ENCODE measurements at places on chromosomes 11 and 22.

DNA sequence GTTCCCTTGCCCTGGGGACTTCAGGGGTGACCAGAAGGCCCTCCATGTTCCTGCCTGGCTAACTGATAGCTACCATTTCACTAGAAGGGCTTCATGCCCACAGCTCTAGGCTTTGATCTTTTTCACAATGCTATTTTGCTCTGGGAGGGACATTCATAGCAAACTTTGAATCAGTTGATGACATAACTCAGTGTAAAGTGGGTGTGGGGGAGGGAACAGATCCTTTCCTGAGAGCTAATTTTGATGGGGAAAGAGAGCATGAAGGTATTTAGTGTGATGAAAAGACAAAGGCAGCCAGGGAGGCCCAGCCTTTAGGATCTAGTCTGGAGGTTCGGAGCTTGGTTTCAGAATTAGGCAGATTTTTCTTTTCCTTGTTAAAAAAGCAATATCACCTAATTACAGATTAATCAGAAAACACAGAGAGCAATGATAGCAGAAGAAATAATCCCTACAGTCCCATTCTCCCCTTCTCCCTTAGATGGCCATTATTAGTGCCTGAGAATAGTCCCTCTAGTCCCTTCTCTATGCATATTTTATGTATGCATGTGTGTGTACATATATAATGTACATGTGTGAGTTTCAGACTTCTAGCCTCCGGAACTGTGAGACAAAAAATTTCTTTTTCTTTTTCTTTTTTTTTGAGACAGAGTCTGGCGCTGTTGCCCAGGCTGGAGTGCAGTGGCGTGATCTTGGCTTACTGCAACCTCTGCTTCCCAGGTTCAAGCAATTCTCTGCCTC, 46.9 kb downstream of the YWHAH start:
- DNase-seq: no peak

GRCh38 chr11:114314096-114314495, 17.9 kb downstream of the NNMT start:
- DNase-seq: no peak

GRCh38 chr11:9923280-9923679, 259.4 kb downstream of the SWAP70 start:
- DNase-seq: no peak

DNA sequence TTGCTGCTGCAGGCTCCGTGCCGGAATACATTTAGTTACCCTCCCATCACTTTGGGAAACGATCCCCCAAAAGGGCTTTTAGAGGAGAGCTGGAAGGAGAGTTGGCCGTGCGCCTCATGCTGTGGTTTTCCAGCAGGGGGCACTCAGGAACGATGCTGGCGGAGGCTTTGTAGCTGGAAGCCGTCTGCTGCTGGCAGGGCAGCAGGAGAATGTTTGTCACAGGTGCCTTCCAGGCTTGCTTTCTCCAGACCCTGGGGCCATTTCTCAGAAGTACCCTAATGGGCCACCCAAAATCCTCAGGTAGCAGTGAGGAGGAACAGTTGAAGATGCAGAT, 30.0 kb upstream of the CABP7 start:
- no peak for DNase-seq

DNA sequence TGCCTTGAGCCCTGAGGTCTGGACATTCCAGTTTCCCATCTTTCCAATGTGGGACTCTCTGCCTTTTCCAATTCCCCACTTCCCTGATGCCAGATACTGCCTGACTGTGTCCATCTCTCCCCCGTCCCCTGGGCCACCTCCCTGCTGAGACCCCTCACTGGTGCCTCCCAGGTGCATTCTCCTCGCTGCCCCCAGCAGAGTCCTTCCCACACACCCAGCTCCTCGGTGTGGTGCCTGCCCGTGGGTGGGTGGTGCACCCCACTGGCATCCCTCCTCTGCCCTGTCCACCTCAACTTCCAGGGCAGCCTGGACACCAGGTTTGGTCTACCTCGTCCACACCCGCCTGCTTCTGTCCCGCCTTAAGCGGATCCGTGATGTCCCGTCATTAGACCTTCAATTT, 4.9 kb upstream of the MRGPRF start:
- no peak for DNase-seq

GRCh38 chr11:57124505-57124904, 57.2 kb upstream of the LRRC55 start:
- no peak for DNase-seq

Data from GM12892 (cell line).